ENCODE measurements at places on chromosomes 16 and 17.

DNA sequence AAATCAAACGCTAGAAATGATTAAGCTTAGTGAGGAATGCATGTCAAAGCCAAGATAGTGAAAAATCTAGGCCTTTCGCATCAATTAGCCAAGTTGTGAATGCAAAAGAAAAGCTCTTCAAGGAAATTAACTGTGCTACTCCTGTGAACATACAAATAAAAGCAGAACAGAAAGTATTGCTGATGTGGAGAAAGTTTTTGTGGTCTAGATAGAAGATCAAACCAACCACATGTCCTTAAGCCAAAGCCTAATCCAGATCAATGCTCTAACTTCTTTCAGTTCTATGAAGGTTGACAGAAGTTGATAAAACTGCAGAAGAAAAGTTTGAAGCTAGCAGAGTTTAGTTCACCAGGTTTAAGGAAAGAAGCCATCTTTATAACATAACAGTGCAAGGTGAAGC, 1044.6 kb downstream of the CDH11 start:
- no peak for DNase-seq

DNA sequence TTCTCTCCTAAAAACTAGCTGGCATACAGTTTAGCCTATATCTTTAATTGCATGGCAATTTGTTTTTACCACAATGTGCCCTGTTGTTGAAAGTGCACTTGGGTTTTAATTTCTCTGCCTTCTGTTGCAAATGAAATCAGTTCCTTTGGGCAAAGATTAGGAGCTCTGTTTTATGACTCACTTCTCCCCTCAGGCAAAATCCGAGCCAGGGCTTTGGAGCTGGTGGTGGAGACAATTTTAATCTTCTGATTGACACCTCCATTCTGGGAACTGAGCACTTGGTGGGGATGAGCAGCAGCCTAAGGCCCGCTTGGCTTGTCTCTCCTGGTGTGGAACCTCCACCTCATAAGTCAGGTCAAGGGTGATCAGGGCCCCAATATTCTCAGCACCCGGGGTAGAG, 13.3 kb upstream of the MYH8 start:
- DNase-seq: no peak

DNA sequence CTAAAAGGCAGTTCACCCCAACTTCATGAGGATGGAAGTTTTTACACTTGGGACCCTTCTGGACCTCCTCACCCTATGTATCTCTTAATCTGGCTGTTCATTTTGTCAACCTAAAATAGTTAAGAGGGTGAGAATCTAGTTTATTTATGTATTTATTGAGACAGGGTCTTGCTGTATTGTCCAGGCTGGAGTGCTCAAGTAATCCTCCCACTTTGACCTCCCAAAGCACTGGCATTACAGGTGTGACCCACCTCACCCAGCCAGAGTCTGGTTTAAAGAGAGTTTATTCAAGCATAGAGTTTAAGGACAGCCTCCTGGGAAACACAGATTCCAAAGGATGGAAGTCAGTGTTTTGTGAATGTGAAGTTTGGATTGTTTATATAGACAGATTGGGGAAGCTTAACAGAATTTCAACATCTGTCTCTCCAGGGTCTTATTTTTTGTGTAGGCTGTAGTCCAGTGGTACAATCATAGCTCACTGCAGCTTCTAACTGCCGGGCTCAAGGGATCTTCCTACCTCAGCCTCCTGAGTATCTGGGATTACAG, 8.0 kb upstream of the APPBP2 start:
- DNase-seq: no peak

DNA sequence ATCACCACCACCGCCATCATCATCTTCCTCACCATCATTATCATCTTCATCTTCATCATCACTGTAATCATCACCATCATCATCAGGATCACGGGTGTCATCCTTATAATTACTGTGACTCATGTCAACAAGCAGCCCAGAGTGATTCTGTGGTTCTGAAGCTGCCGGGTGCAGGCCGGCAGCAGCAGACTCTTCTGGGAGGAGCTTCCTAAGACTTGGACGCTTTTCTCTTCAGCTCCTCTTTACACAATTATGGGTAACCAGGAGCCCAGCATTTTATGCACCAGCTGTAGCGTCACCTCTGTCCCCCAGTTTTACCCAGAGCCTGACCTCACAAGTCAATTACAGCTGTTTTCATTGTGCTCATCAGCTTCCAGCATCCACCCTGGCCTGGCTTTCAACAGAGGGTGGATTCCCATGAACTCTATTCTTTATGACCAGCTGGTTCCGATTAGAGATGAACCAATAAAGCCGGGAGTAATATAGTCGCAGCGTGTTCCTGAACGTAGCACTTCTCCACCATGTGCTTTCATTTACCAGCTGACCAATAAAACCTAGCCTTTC, 275.8 kb downstream of the FOXL1 start:
- DNase-seq: no peak

- no peak for DNase-seq
Measured at GRCh38 chr17:70687421-70687820, 518.1 kb downstream of the KCNJ2 start.

DNA sequence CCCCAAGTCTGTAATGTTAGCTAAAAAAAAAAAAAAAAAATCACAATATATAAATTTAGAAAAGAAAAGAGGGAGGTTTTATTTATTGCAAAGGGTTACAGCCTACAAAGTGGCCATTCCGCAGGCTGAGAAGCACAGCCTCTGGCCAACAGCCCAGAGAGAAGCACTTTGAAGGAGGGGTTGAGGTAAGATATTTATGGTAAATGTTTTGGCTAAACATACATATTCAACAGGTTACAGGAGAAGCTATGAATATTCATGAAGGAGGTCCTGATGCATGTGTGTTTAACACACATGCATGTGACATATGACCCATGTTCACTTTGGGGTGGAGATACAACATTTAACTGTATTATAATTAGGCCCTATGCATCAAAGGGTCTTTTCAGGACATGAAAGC, 158.5 kb downstream of the TMEM114 start:
- no peak for DNase-seq

DNA sequence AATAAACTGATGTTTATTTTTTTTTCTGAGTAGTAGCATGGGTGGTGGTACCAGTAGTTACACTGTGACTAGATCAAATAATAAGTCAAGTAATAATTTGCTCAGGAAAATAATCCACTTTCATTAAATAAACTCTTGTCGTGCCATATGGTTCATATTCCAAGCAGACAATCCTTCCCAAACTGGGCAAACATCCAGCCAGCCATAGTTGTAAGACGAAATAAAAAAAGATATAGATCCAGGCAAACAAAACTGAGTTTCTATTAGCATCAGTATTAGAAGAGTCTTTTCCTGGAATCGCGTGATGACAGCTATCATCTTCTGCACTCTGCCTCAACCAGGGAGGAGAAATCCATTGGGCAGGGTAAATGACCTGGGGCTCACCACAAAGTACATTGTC, 508.4 kb upstream of the GOT2 start:
- DNase-seq: no peak

GRCh38 chr17:71757956-71758355, 362.9 kb upstream of the SOX9 start:
- DNase-seq: no peak

DNA sequence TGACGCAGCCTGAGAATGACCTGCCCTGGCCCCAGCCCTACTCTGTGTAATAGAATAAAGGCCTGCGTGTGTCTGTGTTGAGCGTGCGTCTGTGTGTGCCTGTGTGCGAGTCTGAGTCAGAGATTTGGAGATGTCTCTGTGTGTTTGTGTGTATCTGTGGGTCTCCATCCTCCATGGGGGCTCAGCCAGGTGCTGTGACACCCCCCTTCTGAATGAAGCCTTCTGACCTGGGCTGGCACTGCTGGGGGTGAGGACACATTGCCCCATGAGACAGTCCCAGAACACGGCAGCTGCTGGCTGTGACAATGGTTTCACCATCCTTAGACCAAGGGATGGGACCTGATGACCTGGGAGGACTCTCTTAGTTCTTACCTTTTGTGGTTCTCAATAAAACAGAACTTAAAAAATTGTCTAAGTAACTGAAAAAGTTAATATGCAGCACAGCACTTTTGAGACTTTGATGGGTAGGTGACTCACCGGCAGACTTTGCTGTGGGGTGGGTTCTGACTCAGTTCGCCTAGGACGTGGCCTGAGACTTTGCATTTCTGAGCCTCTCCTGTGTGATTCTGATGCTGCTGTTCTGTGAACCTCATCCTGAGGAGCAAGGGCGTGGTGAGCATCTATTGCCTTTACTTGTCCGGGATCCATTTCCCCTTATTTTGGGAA, 5.7 kb downstream of the LAT start:
- no peak for DNase-seq

DNA sequence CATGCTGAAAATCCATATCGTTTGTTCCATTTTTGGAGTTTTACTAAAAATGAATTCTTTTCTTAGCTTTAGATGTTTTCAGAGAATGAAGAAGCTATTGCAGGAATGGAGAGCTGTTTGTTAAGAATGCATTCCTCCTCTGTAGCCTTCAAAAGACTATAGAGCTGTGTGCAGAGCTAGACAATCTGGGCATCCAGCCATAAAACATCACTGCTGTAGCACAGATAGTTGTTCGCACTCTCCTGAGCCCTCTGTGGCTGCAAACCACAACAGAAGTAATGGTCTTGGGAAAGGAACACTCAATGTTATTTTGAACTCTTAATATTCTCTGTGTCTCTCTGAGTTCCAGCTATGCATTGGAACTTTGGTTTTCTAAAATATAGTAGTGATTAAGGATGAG, 4.9 kb downstream of the TNRC6C start:
- no peak for DNase-seq

GRCh38 chr16:2147378-2147777, 1.0 kb upstream of the RAB26 start:
- no peak for DNase-seq

- no peak for DNase-seq
Measured at GRCh38 chr16:11673091-11674000, 5.1 kb downstream of the SNN start.

DNA sequence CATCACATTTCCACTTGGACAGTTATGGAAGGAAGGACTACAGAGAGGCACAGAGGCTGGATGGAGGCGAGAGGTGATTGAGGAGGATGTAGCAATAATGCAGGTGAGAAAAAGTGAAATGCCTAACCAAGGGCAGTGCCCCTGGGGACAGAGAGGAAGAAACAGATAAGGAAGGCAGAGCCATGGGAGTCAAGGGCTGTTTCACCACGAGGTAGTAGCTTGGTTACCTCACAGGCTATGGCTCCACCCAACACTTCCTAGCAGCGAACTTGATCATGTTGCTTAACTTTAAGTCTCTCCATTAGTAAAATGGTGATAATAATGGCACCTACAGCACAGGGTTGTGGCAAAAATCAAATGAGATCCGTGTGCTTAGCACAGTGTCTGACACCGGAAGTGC, 83.9 kb downstream of the YPEL2 start:
- no peak for DNase-seq

- DNase-seq: no peak
Measured at GRCh38 chr17:43907998-43908721, 824 bp upstream of the MPP2 start.

- no peak for DNase-seq
Measured at GRCh38 chr17:2899906-2900305, 103.7 kb downstream of the RAP1GAP2 start.

DNA sequence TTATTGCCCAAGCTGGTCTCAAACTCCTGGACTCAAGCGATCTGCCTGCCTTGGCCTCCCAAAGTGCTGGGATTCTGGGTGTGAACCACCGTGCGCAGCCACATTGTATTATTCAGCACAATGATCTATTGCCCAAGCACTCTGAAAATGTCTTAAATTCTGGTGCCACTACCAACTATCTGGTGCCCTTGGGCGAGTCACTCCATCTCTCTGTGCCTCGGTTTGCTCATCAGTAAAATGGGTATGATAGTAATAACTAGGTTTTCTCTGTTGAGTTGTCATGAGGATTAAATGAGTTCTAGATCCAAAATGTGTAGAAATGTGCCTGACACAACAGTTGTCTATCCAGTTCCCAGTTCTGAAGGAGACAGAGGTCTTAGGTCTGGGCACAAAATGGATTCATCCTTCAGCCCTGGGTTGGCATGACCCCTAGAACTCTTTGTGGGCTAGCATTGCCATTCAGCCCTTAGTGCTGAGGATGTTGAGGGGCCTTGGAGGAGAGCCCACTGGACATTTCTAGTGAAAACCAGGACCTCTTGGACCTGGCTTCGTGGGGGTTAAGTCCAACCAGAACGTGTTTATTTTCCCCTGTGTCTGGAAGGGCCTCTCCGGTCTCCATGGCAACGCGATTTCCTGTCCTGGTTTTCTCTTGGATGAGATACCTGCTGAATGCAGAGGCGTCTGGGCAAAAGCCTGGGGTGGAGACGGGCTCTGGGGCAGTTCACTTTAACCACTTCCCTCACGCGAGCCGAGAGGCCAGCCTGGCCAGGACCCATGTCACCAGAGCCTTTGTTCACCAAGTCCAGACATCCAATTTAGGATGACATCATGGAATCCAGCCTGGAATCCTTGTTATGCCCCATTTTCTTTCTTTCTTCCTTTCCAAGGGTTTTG, 43.7 kb upstream of the TNRC6A start:
- DNase-seq: no peak

GRCh38 chr16:1899641-1900451, 18.4 kb downstream of the HS3ST6 start:
- no peak for DNase-seq

DNA sequence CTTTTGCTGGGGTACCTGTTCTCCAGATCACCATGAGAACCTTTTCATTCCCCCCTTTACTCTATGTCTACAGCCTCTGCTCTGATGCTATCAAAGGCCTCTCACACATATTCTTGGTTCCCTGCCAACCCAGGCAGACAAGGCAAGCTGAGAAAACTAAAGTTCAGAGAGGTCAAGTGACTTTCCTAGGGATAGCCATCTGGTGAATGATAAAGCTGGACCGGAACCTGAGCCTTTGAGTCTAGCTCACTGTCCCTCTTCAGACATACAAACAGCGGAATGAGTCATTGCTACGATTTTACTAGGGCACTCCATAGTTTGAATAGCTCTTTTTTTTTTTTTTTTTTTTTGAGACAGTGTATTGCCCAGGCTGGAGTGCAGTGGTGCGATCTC, 73.3 kb downstream of the XYLT1 start:
- no peak for DNase-seq

DNA sequence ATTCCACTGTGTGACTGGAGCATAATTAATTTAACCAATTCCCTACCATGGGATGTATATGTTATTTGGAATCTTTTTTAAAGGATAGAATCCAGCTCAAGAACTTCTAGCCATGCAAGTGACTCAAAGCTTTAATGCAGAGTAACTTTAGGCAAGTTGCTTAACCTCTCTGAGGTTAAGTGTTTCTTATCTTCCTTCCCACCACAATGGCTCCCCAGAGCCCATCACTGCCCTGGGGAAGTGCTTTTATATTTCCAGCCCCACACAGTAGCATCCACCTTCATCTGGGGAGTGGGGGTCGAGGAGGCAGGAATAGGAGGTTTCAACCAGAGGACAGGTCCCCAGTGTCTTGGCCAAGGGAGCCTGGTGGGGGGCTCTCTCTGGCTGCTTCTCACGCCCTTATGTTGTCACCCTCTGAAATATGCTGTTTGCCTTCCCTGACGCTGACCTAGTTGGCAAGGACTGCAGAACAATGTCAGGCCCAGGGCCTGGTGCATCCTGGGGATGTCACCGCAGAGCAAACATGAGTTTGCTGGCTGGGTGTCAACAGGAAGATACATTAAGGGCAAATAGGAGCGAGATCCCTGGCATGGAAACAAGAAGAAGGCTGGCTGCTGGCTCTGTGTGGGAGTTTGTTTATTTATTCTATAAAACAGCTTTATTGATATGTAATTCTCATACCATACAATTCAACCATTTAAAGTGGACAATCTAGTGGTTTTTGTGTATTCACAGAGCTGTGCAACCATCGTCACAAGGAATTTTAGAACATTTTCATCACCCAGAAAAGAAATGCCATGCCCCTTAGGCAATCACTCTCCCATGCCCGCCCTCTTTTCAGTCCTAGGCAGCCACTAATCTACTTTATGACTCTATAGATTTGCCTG, 46.6 kb upstream of the WSB1 start:
- no peak for DNase-seq

GRCh38 chr17:81341516-81342268, 46.6 kb upstream of the SLC38A10 start:
- DNase-seq: no peak
